Stimulated activated CD8-positive, alpha-beta memory T cell treated with anti-CD3 and anti-CD28 coated beads, Interleukin-4, amount 100 ng/mL, for 4 hours (primary cell): ENCODE measurements at places on chromosomes 16 and 17.

DNA sequence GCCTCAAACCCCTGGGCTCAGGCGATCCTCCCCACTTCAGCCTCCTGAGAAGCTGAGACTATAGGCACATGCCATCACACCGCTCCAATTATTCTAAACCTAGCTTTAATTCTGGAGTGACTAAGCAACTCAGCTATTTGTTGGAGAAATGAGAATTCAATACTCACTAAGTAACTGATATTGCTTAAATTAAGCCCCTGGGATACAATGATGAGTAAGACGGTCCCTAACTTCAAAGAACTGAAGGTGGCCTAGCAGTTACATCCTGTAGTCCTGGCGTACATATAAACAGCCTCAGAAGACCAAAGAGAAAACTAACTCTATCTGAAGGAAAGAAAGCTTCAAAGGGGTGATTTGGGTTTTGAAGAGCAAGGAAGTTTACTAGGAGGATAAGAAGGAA, 25.0 kb downstream of the XPO6 start:
- DNase-seq, result no peak

DNA sequence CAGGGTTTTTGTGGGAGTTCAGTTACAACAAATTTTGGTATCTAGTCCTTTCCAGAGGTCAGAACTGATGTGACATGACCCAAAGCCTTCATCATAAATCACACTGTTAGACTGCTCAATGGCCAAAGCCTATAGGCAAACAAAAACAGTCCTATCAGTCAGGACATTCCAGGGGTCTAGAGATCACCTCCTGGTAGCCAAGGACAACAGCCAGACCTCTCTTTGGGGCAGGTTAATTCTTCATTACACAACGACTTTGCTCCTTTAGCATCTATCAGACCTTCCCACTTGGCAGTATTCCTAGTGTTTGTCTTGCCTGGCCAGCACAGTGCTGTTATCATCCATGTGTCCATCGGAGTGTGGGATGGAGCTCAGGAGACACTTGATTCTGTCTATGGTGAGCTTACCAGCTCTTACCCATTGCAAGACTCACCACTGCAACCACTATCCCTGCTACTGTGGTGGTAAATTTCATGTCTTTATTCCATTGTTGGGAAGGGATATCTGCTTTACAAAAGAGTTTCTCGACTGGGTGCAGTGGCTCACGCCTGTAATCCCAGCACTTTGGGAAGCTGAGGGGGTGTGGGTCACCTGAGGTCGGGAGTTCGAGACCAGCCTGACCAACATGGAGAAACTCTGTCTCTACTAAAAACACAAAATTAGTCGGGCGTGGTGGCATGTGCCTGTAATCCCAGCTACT, 95.5 kb upstream of the DHX40 start:
- DNase-seq, result no peak

GRCh38 chr17:5439446-5439764, 450 bp upstream of the C1QBP start:
- no peak for DNase-seq

DNA sequence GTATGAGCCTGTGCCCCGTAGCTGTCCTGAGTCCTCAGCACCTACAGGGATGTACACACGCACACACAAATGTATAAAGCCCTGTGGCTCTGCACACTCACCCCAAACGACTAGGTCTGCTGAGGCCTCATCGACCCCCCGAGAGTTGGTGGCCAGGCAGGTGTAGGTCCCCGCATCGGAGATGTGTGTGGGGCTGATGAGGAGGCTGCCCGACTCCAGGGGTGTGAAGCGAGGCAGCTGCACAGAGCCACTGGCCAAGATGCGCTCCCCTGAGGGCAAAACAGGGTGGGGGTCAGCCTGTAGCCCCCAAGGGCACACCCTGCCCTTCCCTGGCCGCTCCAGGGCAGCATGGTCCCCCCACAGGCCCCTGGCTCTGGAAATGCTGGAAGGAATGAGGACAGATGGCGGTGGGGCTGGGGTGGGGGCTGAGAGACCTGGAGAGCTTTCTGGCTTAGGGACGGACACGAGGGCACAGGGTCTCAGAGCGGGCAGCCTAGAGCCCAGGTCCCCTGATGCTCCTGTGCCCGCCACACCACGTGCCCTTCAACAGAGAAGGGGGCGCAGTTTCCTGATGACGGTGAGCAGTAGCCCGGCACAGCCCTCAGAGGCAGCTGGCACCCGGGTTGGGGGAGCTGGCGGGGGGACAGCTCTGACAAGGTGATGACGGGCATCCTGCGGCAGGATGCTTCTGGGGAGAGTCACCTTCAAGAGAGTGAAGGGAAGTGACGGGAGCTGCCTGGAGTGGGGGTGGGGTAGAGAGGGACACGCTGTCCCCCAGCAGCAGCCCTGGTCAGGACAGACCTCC, 119.8 kb upstream of the CDC42EP4 start:
- DNase-seq, result no peak

- DNase-seq, result no peak
These were observed 84.4 kb upstream of the GSE1 start for GRCh38 chr16:85528528-85529387.

GRCh38 chr17:79046197-79046915, 22.4 kb downstream of the C1QTNF1 start:
- DNase-seq, result no peak

GRCh38 chr16:81932668-81933067, 78.6 kb downstream of the SDR42E1 start:
- DNase-seq, result no peak

- no peak for DNase-seq
These were observed 7.2 kb downstream of the PFAS start for GRCh38 chr17:8256291-8256690.

GRCh38 chr16:8675183-8676159, 1.1 kb downstream of the ABAT start:
- peak; percentile 25 for DNase-seq

- DNase-seq, result no peak
These were observed 58.2 kb downstream of the STX8 start for GRCh38 chr17:9517396-9517795.

DNA sequence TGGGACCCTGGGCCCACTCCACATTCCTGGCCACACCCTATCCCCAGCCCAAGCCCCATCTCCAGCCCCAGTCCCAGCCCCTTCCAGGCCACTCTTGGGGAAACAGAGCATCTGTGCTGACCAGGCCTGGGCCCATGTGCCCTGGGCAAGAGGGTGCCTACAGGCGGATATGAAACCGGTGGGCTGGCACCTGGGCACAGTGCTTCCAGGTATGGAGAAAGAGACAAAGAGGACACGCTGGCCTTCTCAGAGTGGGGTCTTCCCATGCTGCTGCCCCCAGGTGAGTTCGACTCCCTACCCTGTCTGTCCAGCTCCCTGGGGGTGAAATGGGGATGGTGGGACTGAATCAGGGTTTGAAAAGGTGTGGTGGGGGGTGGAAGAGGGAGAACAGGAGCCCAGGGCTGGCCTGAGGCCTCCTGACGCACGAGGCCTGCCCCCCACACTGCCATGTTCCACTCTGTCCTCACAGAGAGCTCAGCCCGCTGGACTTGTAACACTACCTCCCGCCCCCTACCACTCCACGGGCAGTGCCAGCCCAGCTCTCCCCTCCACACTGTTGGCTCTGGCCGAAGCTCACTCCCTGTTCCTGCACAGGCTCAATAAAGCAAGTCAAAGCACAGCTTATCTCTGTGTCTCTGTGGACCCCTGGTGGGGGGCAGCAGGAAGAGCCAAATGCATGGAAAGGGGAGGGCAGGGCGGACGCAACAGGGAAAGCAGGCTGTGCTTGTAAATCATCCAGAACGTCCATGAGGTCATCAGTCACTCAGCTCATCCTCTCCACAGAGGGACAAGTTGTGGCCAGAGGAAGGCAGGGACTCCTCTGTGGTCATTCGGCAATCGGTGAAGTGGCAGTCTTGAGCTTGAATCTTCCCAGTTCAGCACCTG, 71.1 kb upstream of the TMEM97 start:
- DNase-seq, result no peak

- no peak for DNase-seq
These were observed 3.1 kb downstream of the NOTUM start for GRCh38 chr17:81957691-81958432.

DNA sequence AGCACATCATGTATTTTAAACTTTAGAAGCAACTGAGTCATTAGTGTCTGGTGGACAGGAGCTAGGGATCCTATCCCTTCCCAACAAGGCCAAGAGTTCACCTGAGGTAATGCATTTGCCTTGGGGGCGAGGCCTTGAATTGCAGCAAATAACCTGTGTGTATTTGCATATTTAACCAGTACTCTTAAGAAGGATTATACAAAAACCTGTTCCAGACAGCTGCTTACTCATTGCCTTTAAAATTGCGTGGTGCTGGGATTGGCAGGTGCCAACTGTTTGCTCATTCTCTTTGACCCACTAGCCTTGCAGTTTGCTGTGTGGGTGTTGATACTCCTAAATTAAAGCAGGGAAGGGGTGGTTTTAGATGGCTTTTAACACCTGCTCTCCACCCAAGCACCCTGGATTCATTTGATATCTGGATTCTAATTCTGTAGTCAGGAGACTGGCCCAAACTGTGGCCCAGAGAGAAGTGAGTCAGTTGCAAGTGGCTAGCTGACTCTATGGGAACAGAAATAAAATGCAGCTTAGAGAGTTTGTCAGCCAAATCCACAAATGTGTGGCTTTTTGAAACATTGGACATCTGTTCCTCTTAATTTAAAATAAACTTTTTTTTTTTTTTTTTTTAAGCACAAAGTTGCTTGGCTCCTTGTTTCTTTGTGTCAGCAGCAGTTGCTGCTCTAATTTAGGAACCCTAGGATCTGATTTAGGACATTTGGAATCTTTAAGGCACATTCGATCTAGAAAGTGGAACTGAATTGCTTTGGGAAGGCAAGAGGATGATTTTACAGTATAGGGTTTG, 46.9 kb downstream of the TUBD1 start:
- DNase-seq, result no peak

DNA sequence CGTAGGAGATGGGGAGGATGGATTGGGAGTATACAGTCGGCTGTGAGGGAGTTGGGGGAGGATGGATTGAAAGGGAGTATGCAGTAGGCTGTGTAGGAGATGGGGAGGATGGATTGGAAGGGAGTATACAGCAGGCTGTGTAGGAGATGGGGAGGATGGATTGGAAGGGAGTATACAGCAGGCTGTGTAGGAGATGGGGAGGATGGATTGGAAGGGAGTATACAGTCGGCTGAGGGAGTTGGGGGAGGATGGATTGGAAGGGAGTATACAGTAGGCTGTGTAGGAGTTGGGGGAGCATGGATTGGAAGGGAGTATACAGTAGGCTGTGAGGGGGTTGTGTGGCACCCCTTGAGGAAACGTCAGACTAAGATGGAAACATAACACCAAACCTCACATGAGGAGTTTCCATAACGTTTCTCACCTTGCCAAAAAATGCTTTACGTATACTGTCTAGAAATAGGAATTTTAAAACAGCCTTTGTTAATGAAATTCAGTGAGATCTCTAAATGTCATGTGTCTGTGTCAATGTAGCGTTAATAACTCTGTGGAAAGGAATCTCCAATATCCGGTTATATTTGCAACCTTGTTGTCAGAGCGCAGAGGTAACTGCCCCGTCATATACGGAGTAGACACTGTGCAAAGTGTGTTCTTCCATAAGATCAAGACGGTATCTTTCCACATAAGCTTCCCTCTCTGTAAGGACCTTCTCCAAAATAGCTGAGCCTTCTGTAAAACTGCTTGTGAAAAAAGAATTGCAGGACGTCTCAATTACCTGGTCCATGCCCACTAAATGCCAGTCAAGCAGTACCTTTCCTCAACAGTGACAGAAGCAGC, 6.3 kb upstream of the VPS53 start:
- no peak for DNase-seq

- no peak for DNase-seq
These were observed 93.7 kb downstream of the CA10 start for GRCh38 chr17:52064791-52065211.

DNA sequence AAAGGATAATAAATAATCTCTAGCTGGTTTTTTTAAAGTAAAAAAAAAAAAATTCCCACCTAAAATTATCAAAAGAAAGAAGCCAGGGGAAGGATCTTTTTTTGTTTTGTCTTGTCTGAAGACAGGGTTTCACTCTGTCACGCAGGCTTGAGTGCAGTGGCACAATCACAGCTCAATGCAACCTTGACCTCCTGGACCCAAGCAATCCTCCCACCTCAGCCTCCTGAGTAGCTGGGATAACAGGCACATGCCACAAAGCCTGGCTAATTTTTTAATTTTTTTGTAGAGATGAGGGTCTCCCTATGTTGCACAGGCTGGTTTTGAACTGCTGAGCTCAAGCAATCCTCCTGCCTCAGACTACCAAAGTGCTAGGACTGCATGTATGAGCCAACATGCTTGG, 78.4 kb upstream of the STAC2 start:
- no peak for DNase-seq

GRCh38 chr17:69500911-69501429, 86.5 kb downstream of the MAP2K6 start:
- DNase-seq, result no peak

- DNase-seq, result no peak
These were observed 5.5 kb upstream of the RPTOR start for GRCh38 chr17:80539022-80539641.

GRCh38 chr16:87344931-87345631, 27.9 kb upstream of the C16orf95 start:
- DNase-seq, result no peak

GRCh38 chr16:51084074-51084928, 66.8 kb downstream of the SALL1 start:
- DNase-seq, result no peak

DNA sequence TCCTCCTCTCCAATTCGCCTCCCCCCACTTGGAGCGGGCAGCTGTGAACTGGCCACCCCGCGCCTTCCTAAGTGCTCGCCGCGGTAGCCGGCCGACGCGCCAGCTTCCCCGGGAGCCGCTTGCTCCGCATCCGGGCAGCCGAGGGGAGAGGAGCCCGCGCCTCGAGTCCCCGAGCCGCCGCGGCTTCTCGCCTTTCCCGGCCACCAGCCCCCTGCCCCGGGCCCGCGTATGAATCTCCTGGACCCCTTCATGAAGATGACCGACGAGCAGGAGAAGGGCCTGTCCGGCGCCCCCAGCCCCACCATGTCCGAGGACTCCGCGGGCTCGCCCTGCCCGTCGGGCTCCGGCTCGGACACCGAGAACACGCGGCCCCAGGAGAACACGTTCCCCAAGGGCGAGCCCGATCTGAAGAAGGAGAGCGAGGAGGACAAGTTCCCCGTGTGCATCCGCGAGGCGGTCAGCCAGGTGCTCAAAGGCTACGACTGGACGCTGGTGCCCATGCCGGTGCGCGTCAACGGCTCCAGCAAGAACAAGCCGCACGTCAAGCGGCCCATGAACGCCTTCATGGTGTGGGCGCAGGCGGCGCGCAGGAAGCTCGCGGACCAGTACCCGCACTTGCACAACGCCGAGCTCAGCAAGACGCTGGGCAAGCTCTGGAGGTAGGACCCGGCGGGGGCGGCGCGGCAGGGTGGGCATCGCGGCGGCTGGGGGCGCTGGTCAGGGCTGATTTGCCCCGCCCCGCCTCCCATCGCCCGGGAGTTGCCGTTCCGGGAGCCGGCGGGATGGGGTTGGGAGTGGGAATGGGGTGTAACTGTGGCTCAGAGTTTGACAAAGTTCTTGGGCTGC, 567 bp downstream of the SOX9 start:
- no peak for DNase-seq
